ENCODE measurements at places on chromosomes 13 and 19.
A peak's percentile ranks its signal among the peaks of the same experiment; 100 is the strongest.

GRCh38 chr13:77386046-77386445 lies 59.2 kb upstream of the MYCBP2 start:
- DNase-seq: peak; percentile 59

- DNase-seq: no peak
Measured at GRCh38 chr13:65460136-65460535, 1770.0 kb downstream of the PCDH9 start.

DNA sequence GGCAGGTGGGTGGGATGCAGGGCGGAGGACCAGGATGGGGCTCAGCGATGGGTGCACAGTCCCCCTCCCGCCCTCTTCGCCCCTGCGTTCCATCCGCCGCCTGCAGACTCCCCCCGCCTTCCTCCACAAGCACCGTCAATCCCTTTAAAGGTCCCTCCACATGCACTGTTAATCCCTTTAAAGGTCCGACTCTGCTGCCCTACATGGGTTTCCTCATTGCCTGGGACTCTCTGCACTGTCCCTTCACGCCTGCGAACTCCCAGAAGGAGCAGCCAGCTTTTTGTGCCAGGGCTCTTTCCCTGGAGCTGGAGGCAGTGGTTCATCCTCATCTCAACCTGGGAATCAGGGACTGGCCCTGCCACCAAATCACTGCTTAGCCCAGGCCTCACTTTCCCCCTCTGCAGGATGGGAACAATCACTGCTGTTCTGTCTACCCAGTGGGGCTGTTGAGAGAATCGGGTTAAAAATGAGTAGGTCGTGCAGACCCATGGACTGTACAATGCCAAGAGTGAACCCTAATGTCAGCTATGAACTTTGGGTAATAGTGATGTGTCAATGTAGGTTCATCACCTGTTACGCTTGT lies 20.4 kb downstream of the ZNF574 start:
- no peak for DNase-seq

DNA sequence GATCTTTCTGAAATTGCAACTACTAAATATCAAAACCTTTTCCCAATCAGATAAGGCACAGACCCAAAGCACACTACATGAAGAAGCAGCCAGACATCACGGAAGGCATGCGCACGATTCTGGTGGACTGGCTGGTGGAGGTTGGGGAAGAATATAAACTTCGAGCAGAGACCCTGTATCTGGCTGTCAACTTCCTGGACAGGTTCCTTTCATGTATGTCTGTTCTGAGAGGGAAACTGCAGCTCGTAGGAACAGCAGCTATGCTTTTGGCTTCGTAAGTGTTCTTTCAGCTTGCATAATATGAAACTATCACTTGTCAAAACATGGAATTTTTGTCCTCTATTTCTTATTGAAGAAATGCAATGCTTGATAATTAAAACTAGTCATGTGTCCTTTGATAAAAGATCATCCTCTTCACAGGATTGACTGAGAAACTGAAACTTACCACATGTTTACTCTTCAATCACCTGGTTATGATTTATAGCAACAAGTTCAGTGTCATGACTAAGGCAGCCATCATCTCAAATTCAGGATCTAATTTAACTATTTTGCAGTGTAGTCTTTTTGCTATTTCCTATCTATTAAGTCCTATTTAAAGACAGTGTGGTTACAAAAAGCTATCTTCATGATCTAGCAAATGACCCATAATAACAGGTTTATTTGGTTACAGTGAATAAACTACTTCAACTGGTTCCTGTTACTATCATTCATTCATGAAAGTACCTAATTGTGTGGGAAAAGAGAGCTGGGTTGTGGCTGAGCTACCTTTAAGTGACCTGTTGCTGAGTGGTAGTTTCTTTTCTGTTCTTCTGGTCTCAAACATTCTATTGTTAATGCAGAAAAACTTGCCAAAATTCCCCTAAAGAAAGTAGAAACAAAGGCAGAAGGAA lies 6.5 kb downstream of the CCNA1 start:
- DNase-seq: no peak

DNA sequence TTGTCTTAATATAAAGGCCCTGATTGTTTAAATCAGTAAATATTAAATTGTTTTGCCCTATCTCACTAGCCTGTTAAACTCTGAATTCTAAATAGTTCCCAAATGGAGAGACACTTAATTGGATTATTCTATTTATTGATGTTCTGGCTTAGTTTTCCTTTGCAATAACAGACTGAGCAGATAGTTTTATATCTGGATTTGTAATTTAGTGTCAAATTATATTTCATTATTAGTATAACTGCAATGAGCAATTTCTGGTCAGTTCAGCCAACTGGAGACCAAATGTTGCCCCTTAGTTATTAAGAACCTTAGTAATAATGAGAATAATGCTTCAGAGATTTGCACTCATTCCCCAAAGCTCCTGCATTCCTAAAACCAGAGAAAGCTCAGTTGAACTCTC lies 10.1 kb downstream of the FAM124A start:
- no peak for DNase-seq

GRCh38 chr13:41658057-41658661 lies 200.8 kb downstream of the RGCC start:
- peak; percentile 60 for DNase-seq

DNA sequence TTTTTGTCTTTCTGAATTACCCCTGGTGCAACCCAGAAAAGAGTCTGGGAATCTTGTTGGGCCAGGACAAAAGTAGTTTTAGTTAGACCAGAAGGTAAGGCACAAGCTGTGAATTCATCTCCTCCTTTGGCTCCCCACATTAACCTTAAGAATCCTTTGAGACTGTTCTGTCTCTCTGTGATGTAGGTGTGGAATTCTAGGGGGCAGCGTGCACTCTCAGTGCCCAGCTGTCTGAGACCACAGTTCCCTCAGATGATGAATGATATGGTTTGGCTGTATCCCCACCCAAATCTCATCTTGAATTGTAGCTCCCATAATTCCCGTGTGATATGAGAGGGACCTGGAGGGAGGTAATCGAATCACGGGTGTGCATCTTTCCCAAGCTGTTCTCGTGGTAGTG lies 43.9 kb downstream of the ZNF506 start:
- no peak for DNase-seq

GRCh38 chr13:42458193-42458592 lies 115.8 kb upstream of the TNFSF11 start:
- no peak for DNase-seq

GRCh38 chr19:2376784-2377519 lies 16.9 kb downstream of the TMPRSS9 start:
- no peak for DNase-seq

DNA sequence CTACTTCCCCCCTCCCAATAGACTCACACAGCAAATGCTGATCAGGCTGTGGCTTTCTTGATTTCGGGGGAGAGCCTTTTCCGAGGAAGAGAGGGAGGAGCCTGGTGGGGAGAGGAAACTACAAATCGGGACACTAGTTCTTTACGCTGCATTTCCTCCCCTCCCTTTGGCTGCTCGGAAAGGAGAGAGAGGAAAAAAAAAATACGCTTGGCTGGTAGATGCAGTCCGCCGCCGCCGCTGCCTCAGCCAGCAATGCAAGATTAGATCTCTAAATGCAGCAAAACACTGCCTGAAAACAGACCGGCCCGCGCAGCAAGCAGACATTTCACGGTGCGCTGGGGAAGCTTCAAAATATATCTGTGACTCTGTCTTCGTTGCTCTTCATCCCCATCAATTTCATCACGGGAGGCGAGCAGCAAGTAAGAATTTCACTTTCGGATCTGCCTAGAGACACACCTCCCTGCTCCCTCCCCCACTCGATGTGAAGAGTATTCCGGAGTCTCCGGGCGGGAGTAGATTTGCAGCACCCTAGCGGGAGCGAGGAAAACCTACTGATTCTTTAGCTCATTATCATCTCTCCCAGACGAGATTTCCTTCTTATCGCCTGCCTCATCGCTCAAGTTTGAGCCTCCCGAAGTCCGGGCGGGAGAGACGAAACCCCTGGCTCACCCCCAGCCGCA lies at the start of gene PCDH17:
TSS of gene PCDH17 (plus strand) at position 149 of the 680 bp plus-strand sequence. CDS start 803 bp downstream, outside the sequence.
- no peak for DNase-seq

DNA sequence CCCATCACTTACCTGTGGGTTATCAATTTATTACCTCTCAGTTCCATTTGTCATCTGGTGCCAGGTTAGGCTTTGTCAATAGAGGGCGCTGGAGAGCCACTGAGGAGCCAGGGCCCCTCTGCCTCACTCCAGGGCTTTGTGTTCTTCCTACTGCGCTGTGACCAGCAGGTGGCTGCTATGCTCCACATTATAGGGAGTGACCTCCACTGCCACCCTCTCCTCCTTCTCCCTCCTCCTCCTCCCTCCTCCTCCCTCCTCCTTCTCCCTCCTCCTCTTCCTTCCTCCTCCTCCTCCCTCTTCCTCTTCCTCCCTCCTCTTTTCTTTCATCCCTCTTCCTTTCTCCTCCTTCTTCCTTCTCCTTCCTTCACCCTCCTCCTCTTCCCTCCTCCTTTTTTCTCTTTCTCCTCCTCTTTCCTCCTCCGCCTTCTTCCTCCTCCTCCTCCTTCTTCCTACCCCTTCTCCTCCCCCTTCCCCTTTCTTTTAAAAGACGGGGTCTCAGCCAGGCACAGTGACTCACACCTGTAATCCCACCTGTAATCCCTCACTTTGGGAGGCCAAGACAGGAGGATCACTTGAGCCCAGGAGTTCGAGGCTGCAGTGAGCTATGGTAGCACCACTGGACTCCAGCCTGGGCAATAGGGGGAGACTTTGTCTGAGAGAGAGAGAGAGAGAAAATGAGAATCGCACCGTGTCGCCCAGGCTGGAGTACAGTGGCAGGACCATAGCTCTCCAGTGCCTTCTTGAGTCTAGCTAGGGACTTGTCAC lies 10.3 kb upstream of the ZBTB32 start:
- DNase-seq: peak; percentile 82

DNA sequence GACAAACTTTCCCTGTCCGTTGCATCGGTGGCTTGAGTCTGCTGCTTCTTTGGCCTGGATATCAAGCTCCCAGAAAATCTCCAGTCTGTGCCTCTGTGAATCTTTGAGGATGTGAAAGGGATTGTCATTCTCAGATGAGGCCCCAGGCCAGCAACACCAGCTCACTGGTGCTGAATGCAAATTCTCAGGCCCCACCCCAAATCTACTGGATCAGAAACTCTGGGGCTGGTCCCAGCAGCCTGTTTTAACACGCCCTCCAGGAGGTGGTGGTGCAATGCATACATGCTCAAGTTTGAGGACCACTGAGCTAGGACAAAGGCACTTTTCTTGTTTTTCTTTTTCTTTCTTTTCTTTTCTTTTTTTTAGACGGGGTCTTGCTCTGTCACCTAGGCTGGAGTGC lies 23.6 kb downstream of the TNFSF11 start:
- DNase-seq: no peak

DNA sequence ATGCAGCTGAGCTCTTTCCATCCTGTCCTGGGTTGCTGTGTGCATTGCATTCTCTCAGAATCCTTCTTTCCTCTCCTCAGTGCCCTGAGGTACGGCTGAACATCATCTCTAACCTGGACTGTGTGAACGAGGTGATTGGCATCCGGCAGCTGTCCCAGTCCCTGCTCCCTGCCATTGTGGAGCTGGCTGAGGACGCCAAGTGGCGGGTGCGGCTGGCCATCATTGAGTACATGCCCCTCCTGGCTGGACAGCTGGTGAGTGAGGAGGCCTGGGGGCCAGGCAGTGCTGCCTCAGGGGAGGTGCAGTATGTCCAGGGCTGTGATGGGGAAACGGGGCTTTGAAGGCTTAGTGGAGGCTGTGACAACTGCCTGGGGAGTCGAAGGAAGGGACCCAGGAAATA lies 29.8 kb downstream of the PPP2R1A start:
- DNase-seq: no peak

DNA sequence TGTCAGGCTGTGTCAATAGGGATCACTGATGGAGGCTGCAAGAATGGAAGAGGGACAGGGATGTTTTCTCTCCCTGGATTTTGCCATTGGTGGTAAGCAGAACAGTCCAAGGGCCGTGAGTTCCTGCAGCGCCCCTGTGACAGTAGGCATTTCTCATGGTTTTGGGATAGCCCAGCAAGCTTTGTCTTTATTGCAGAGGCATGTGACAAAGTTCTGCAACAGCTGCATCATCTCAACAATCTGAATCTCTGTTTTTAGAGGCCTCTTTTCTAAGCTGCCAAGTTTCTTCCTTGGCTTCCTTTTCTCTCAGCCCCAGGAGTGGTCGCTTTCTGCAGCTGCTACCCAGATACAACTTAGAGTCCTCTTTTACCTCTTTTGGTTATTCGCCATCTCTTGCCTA lies 95.7 kb upstream of the TSHZ3 start:
- DNase-seq: no peak

DNA sequence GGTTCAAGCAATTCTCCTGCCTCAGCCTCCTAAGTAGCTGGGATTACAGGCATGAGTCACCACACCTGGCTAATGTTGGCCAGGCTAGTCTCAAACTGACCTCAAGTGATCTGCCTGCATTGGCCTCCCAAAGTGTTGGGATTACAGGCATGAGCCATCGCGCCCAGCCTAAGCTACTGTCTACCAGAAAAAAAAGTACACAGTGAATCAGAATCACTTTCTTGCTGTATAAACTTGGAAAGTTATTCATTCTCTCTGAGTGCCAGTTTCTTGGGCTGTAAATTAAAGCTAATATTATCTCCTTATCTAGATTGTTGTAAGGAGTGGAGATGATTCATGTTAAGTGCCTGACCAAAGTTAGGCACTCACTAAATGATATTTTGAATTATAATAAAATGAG lies 242.8 kb downstream of the ENOX1 start:
- peak; percentile 73 for DNase-seq

DNA sequence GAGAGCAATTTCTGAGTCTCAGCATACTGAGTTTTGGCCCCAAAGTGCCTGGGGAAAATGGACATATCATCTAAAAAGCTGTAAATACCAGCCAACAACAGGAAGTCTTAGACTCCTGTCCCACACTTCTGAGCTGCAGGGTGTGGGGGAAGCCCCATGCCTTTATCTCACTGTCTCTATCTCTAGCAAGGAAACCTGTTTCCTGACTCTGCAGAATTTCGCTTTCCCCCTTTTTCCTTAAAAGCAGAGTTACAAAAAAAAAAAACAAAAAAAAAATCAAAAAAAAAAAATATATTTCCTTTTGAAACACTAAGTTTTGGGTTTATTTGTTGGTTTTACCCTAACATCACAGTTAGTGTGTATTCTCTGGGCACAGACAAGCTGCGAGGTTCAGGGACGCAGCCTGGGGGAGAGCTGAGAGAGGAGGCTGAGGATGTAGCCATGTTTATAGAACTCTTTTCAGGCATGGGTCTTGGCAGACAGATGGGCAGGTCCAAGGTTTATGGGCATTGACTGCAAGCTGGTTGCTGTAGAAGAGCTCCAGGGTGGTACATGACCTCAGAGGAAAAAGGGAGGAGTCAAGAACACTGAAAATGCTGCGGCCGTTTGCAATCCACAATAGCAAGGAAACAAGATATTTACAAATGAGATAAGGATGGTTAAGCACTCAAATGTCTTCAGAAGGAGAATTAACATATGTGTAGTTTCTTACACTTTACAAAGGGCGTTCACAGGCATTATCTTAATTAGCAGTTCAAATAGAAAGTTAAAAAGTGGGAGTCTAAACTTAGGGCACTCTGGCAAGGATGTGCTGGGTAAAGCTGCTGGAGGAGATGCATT lies 4.9 kb downstream of the MBNL2 start:
- no peak for DNase-seq

GRCh38 chr19:18611327-18612050 lies 1.2 kb upstream of the TMEM59L start:
- DNase-seq: no peak

GRCh38 chr13:25429466-25429865 lies 57.7 kb downstream of the ATP8A2 start:
- no peak for DNase-seq

Measured in fibroblast of mammary gland (primary cell).